ENCODE measurements at places on chromosomes 3 and 15. TPM values are rescaled to one million over a fixed set of nuclear protein-coding genes. Genes with fewer than 3 reads are reported as not detected.

CPEB1 gene
- 0.37 TPM for total RNA-seq

ABCC5 gene
- 9.6 TPM for total RNA-seq

CCK gene
- total RNA-seq, result not detected

AADACL2 gene
- not detected for total RNA-seq

FEM1B gene
- total RNA-seq, result 30.5 TPM

GRCh38 chr15:57301307-57301706, 75.0 kb upstream of the CGNL1 start:
- no peaks in the 10 kb centered on the region for H3K36me3 ChIP-seq
- H3K27me3 ChIP-seq, result no peaks in the 10 kb centered on the region
- H3K27ac ChIP-seq, result no peak overlapping the region
- H3K4me3 ChIP-seq, result no peak overlapping the region

GRCh38 chr15:98548139-98548971, 100.0 kb upstream of the IGF1R start:
- H3K27ac ChIP-seq, result no peak overlapping the region
- H3K36me3 ChIP-seq, result no peaks in the 10 kb centered on the region
- DNase-seq, result peak; percentile 78
- H3K4me3 ChIP-seq, result peak overlapping the region; percentile 45

- H3K4me3 ChIP-seq, result no peak overlapping the region
- DNase-seq, result no peak
- H3K27me3 ChIP-seq, result no peaks in the 10 kb centered on the region
- no peaks in the 10 kb centered on the region for H3K4me1 ChIP-seq
- no peak overlapping the region for H3K27ac ChIP-seq
- H3K36me3 ChIP-seq, result no peaks in the 10 kb centered on the region
Observed at GRCh38 chr3:1609416-1609815, 489.2 kb upstream of the CNTN4 start.

DNA sequence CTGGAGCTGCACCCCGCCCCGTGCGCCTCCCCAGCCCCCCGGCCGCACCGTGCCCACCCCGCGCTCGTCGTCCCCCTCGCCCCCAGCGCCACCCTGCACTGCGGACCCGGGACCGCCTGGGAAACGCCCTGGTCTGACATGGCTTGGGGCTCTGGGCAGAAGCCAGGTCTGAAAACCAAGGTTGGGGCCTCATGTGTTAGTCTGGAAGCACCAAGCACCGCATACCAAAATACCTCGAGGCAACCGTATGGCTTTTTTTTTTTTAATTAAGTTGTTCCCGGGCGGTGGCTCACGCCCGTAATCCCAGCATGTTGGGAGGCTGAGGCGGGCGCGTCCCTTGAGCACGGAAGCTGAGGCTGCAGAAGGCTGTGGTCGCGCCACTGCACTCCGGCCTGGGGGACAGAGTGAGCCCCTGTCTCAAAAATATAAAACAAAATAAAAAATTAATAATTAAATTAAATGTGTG, 91.5 kb upstream of the CHD2 start:
- H3K36me3 ChIP-seq, result no peaks in the 10 kb centered on the region
- H3K4me1 ChIP-seq, result peaks cover 35% of the 10 kb centered on the region
- peak overlapping the region; percentile 93 for H3K27ac ChIP-seq

DNA sequence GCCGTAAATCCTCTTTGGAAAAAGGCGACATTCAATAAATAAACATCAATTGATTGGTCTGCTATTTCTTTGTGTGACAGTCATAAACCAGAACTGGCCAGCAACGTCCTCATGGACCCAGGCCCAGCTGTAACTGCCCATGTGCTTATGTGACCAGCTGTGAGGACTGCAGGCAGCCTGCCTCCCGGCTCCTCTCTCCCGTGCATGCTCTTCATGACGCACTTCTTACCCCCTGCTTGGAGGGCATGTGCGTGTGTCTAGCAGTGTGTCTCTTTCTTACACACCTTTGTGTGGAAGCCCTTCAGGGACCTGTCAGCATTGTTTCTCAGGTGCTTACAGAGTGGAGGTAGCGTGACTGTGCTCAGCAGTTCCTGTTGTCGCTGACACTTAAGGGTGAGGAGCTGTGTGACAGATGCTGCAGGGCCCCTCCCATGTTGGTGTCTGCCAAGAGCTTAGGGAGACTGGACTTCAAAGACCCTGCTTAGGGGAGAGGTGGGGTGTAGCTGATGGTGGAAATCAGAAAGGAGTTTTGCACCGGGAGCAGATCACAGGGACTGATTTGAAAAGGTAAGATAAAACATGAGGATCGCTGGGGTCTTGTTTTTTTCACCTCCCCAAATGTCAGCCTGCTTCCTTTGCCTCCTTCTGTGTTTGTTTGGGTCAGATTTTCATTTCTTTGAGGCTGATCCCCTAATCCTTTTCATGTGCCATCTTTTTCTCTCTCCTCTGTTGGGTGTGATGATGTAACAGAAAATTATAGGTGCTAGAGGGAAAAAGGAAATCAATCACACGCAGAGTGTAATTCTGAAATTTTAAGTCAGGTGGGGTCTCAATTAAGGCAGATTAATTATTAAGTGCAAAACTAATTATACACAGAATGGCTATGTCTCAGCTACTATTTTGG, 2.1 kb downstream of the PODXL2 start:
- no peaks in the 10 kb centered on the region for H3K36me3 ChIP-seq
- H3K27me3 ChIP-seq, result peaks cover 37% of the 10 kb centered on the region
- no peak overlapping the region for H3K4me3 ChIP-seq
- peaks cover 14% of the 10 kb centered on the region for H3K4me1 ChIP-seq

GRCh38 chr3:174156200-174156599, 702.9 kb upstream of the NAALADL2 start:
- no peaks in the 10 kb centered on the region for H3K4me1 ChIP-seq
- peak overlapping the region; percentile 22 for H3K4me3 ChIP-seq
- H3K27ac ChIP-seq, result no peak overlapping the region
- no peaks in the 10 kb centered on the region for H3K36me3 ChIP-seq
- H3K27me3 ChIP-seq, result no peaks in the 10 kb centered on the region
- DNase-seq, result no peak

DNA sequence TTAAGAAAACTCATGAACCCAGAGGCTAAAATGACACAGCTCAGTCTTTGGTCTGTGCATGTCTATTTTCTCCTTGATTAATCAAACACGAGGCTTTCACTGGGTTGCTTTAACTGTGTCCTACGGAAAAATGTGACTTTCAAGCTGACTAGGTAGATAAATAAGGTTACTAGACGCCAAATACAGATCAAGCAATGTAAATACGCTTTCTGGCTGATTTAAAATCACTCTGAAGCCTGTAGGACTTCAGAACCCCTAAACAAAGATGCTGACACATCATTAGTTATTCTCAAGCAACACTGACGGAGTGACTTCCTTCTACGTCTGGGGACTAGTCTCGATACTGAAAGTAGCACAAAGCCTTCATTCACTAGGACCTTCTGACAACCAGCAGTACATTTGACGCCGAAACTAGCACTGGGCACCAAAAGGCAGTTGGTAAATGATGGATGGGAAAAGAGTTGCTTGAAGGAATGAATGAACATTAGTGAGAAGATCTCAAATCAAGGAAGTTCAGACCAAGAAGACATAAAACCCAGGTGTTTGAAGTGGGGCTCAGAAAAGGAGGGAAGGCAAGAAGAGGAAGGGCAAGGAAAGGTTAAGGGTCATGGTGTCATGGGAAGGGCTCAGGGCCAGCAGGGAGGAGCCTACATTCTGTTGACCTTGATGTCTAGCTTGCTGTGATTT, 67.1 kb upstream of the CDV3 start:
- H3K27me3 ChIP-seq, result no peaks in the 10 kb centered on the region
- no peak overlapping the region for H3K4me3 ChIP-seq
- no peaks in the 10 kb centered on the region for H3K36me3 ChIP-seq

- no peaks in the 10 kb centered on the region for H3K4me1 ChIP-seq
- no peaks in the 10 kb centered on the region for H3K27me3 ChIP-seq
- no peak for DNase-seq
- no peak overlapping the region for H3K4me3 ChIP-seq
- H3K27ac ChIP-seq, result no peak overlapping the region
Observed at GRCh38 chr3:95629802-95630201, 1184.6 kb upstream of the EPHA6 start.

DNA sequence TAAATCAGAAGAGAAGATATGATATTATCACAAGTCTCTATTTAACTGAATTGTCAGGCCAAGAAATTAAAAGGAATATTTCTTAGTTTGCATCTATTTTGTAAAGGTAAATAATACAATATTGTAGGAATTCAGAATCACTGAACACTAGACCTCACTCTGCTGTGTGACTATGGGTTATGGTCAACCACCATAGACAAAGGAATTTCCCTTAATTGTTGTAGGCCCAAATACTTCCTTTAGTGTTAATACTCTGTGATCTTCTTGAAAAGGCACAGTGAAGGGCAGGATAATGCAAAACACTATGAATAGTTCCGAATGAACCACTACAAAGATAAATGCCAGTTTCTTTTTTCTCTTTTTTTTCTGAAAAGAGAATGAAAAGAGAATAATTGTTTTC, 162.3 kb downstream of the TUSC7 start:
- H3K27me3 ChIP-seq, result no peaks in the 10 kb centered on the region
- no peaks in the 10 kb centered on the region for H3K36me3 ChIP-seq
- no peak for DNase-seq
- H3K27ac ChIP-seq, result no peak overlapping the region
- no peaks in the 10 kb centered on the region for H3K4me1 ChIP-seq

- DNase-seq, result no peak
- no peaks in the 10 kb centered on the region for H3K4me1 ChIP-seq
- no peak overlapping the region for H3K4me3 ChIP-seq
- H3K36me3 ChIP-seq, result no peaks in the 10 kb centered on the region
Observed at GRCh38 chr3:107674371-107674770, 151.6 kb downstream of the BBX start.

DNA sequence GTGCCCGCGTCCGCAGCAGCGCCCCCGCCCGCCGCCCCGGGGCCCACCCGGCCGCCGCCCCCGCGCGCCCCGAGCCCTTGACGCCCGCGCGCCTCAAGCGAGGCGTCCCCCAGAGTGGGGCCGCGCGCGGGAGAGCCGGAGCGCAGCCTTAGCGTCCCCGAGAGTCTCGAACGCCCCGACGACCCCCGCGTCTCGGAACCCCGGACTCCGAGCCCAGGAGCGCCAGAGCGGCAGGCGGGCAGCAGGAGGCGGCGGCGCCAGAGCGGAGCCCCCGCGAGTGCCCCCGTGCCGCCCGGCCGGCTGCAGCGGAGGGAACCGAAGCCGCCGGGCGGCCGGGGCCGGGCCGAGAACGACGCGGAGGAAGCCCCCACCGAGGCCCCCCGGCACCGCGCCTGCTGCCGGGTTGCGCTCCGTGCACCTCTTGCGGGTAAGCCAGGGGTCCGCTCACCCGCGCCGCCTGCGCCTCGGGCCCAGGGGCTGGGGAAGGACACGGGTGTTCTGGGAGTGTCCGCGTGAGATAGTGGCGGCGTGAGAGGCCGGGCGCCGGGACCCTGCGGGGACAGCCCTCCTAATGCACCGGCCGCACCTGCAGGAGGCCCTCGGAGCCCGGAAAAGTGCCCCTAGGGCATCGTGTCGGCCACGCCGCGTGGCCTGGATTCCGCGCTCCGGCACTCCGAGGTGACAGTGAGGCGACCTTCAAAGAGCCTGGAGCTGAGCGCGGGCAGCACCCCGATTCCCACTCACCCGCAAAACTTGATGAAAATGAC, 52.0 kb upstream of the ULK4 start:
- peak overlapping the region; percentile 91 for H3K4me3 ChIP-seq
- H3K4me1 ChIP-seq, result peaks cover 17% of the 10 kb centered on the region
- peaks cover 4% of the 10 kb centered on the region for H3K36me3 ChIP-seq
- 0 out of 2 replicates have a peak, but pooled peaks cover 3% of the 10 kb centered on the region for H3K27me3 ChIP-seq
- no peak for DNase-seq
- peak overlapping the region; percentile 47 for H3K27ac ChIP-seq

DNA sequence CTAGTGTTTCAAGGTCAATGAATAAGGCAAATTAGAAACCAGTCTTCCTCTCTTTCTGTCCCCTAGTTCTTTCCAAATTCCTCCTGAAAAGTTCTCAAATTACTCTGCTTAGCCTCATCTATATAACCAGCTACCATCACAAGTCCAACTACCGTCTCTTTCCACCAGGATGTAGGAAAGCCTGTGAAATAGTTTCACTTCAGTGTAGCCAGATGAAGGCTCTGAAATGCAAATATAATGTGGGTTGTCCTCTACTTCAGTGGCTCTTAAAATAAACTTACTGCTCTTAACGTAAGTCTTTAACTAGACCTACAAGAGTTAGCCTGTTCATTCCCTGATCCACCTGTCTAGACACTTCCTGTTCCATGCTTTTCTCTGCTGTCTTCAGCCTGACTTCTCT, 827.7 kb downstream of the ROBO1 start:
- no peak overlapping the region for H3K4me3 ChIP-seq
- no peaks in the 10 kb centered on the region for H3K4me1 ChIP-seq
- no peaks in the 10 kb centered on the region for H3K36me3 ChIP-seq
- DNase-seq, result no peak

DNA sequence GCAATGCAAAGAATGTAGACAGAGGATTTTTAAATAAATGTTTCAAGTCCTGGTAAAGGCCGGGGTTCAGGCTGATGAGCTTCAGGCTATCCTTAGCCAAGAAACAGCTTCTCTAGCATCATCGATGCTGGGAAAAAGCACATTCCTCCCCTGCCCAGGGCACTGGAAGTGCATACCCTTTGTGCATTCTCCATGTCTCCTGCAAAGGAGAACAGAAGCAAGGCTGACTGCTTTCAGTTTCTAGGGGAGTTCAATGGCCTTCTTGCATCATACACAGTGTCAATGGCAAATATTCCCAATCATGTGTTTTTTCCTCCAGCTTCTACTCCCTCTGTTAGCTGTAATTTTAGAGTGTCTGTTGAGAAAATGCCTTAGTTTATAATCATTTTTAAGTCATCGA, 59.9 kb downstream of the GPR176 start:
- H3K27me3 ChIP-seq, result no peaks in the 10 kb centered on the region
- no peak for DNase-seq
- peaks cover 14% of the 10 kb centered on the region for H3K4me1 ChIP-seq
- H3K27ac ChIP-seq, result no peak overlapping the region

DNA sequence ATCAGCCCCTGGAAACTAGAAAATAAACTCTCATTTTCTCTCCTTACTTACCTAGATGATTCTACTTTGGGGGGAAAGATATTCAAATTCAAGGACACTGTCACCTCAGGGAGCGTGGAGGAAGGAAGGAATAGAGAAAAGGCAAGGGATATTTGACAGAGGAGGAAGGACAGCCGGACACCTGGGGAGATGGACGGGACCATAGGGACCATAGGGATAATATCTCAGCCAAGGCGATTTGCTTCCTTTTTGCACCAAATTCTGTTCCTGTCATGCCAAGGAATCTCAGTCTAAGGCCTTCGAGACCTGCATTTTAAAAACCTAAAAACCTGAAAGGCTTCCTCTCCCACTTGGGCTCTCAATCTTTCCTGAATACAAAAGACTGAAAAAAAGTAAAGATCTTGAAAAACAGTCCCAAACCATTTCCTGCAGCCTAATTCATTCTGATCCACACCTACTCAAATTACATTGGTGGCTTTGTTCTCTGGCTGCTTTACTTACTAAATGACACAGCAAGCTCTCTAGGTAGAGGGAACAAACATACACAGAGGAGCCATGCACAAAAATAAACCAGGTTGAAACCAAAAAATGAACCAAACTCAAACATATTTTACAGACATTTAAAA, 73.9 kb upstream of the SLC24A5 start:
- H3K4me1 ChIP-seq, result no peaks in the 10 kb centered on the region
- H3K36me3 ChIP-seq, result no peaks in the 10 kb centered on the region
- no peak overlapping the region for H3K4me3 ChIP-seq

- H3K4me1 ChIP-seq, result peaks cover 29% of the 10 kb centered on the region
- H3K36me3 ChIP-seq, result peaks cover 25% of the 10 kb centered on the region
- H3K4me3 ChIP-seq, result no peak overlapping the region
- no peaks in the 10 kb centered on the region for H3K27me3 ChIP-seq
- no peak overlapping the region for H3K27ac ChIP-seq
Observed at GRCh38 chr15:64699751-64700388, 75.5 kb downstream of the RBPMS2 start.

All from SJSA1 (cell line).